ENCODE measurements at places on chromosomes 1 and 21.

GRCh38 chr1:194151056-194151455, 964.6 kb upstream of the B3GALT2 start:
- no peak for DNase-seq

DNA sequence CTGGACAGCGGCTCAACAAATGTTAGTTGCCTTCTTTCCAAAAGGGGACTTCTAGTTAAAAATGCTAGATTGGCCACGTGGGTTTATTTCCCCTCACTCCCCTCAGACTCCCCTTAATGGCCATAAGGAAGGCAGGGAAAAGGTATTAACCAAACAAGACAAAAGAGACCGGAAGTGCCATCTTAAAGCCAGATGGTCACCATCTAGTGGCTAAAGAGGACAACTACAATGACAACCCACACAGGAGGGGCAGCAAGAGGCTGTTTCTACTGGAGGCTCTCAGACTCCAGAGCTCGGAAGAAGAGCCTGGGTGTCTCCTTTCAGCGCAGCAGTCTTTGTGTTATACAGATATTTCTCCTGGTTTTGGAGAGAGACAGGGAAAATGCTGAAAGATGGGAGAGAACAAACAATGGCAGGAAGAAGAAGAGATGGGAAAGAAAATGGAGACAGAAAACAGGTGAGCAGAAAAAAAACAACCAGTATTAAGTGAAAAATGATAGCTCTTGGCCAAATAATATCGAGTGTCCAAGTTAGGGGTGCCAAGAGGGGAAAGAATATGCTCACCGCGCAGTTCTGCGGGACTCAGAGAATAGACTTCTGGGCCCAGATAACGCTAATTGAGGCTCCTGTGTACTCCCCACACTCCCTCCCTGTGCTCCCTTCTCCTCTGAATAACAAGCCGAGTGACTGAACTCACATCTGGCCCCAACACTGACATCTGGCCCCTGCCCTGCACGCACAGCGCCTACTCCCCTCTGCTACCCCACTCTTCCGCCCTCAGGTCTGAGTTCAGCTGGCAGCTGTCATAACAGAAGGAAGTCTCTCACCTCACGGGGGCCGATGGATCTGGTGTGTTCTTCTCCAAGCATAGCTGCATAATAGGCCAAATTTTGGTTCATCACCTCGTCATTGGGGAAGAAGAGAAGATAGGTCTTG, 9.6 kb downstream of the P3H1 start:
- peak; percentile 73 for DNase-seq

- no peak for DNase-seq
Measured at GRCh38 chr1:243962541-243962940, 88.5 kb upstream of the ZBTB18 start.

DNA sequence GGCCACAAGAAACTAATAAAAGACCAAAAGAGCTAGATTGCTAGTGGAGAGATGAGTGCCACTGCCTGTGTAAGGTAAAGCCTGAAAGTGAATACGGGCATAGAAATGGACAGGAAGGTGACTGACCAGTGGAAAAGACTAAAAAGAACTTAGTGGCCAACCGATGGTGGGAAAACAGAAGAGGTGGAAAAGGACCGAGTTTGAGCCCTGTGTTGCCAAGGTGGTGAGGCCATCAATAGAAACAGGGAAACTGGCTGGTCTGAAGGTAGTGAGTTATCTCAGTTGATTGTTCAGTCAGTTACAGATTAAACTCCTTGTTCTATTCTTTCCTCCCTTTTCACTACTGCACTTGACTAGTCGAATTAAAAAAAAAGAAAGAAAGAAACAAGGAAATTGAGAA, 2.5 kb downstream of the WDR77 start:
- DNase-seq, result no peak

- peak; percentile 14 for DNase-seq
Measured at GRCh38 chr1:92484472-92485380, 2.0 kb downstream of the GFI1 start.

DNA sequence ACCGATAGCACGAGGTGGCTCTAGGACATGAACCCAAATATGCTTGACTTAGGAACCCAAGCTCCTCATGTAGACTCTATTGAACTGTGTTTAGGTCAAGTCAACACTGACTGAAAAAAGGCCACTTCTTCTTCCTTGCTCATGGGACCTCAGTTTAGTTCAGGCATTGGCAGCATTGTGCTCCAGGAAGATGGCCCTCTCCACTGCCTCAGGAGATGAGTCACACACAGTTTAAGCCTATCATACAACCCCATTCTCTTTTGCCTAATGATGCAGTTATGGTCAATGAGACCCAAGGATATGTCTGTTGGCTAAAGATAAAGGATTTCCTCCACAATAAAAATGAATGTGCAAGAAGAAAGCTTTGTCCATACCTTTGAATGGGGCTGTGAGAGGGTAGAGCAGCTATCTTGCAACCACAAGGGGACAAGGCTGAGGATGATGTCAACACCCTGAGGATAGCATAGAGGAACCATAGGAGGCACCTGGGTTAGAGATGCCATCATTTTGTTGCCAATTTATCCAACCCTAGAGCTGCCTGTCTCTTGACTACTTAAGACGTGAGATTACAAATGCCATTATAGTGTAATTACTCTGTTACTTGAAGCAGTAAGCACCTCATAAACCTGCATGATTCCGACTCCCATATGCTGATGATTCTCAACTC, 3.0 kb upstream of the TRIM63 start:
- DNase-seq, result no peak

- DNase-seq, result no peak
Measured at GRCh38 chr1:190858140-190858539, 380.5 kb upstream of the BRINP3 start.

DNA sequence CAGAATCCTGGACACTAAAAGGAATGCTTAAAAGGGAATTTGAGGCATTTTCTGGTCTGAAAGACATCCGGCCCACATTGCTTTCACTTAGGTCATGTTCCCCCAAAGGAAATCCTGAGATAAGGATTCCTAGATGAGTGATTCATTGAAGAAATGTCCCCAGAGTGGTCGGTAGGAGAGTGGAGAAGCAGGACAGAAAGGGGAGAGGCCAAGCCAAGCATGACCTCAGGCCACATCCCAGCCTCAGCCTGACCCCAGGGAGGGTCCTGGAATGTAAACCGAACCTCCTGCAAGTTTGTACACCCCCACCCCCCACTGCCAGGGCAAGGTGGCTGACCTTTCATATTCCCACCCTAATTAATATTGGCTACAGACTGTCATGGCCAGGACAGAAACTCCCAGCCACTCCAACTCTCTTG, 16.6 kb downstream of the HIVEP3 start:
- DNase-seq, result peak; percentile 79

- DNase-seq, result no peak
Measured at GRCh38 chr1:59368008-59368670, 71.2 kb downstream of the FGGY start.

DNA sequence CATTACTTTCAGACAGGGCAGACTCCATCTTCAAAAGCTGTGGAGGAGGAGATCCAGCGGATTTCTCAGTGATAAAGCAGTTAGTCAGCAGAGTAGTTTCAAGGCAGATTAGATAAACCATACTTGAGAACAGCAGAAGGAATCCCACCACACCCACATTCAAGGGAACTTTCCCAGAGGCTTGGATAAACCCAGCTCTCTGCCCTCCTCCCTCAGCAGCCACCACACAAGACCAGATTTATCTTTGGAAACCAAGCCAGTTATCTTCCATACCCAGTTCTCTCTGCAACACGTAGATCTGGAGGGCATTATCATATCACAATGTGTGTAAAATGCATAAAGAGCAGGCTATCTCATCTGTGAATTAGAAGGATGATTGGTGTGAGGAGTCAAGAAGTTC, 40.2 kb downstream of the GFI1 start:
- peak; percentile 86 for DNase-seq

GRCh38 chr21:35298757-35299156, 249.7 kb upstream of the RUNX1 start:
- DNase-seq, result no peak

GRCh38 chr1:183898001-183898396, 93.1 kb downstream of the RGL1 start:
- DNase-seq, result no peak

GRCh38 chr1:41711581-41711980, 207.1 kb downstream of the HIVEP3 start:
- DNase-seq, result no peak

DNA sequence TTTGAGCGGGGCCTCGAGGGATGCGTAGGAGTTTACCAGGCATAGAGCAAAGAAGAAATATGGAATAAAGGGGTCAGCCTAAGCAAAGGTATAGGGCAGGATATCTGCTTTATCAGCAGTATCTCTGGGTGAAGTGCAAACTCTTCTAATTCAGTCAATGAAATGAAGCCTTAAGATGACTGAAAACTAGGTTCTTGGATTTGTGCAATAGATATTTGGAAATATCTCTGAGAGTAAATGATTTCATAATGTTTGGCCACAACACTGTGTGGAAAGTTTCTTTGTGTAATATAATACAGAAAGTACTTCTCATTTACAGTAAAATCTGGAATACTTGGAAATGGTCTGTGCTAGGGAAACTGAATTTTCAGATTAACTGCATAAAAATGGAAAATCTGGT, 26.1 kb downstream of the KCNJ15 start:
- DNase-seq, result peak; percentile 80

GRCh38 chr1:215118081-215118480, 35.5 kb downstream of the KCNK2 start:
- DNase-seq, result peak; percentile 86

- no peak for DNase-seq
Measured at GRCh38 chr21:41537356-41537755, 29.4 kb upstream of the TMPRSS2 start.

- no peak for DNase-seq
Measured at GRCh38 chr1:71592646-71593274, 511.9 kb upstream of the ZRANB2 start.

DNA sequence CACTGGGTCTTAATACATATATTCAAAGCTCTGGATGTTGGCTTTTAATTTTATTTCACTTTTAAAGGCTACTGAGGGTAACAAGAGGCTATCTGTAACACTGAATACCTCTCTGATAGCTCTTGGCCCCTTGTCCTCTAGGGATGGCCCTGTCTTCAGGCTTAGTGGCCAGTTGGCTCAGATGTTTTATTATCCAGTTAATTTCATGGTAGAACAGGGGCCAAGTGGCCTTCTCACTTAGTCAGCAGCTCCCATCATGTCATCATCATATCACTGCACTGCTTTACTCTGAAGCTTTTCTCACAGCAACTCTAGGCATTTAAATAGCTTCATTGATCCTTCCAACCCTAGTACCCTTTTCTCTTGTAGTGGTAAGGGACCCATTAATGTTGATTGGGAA, 40.2 kb upstream of the MACF1 start:
- DNase-seq, result no peak

GRCh38 chr1:187985145-187985896, 1156.6 kb downstream of the PLA2G4A start:
- no peak for DNase-seq

GRCh38 chr1:214587165-214587564, 15.8 kb upstream of the CENPF start:
- DNase-seq, result no peak

- DNase-seq, result peak; percentile 41
Measured at GRCh38 chr1:1281533-1282321, 1.5 kb downstream of the SCNN1D start.

Data from fibroblast of the aortic adventitia (primary cell).